ENCODE measurements at places on chromosomes 6 and 20.
A peak's percentile ranks its signal among the peaks of the same experiment; 100 is the strongest.

- DNase-seq = no peak
Measured at GRCh38 chr6:25519856-25520255, 132.2 kb upstream of the SCGN start.

GRCh38 chr6:105781248-105781647, 304.9 kb upstream of the PRDM1 start:
- peak; percentile 55 for DNase-seq

DNA sequence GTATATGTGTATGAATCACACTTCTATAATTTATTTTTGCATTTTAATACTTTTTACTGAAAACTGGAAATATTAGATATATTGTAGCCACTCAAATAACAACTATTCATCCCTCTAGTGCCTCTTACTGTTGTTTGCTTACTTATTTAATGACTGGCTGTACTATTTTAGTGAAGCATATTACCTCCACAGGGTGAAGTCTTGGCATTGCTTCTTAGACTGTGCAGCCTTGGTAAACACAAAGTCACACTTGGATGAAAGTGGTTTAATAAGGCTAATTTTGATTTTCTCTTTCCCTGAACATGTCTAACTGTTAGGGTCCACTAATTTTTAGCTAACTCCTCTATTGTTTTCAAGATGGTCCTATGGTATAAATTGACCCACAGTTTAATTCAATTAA, 1043.2 kb upstream of the ADGRB3 start:
- no peak for DNase-seq

- peak; percentile 72 for DNase-seq
Measured at GRCh38 chr6:26097268-26097875, 10.1 kb downstream of the HFE start.

GRCh38 chr6:162358625-162359024, 368.9 kb downstream of the PRKN start:
- DNase-seq = no peak

DNA sequence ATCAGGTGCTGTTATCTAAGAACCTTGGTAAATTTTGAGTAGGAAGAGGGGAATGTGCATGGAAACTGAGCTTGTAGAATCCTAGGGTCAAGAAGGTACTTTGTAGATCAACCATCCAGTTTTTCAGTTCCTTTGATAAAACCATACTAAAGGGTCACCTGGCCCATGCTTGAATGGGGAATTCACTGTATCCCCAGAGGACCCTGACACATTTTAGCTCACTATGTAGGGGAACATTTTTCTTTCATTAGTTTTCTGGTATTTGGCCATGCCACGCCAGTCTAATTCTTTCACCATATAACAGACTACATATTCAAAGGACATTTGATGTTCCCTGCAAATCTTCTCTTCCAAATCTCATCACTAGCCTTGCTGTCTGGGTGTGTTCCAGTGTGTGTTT, 29.9 kb downstream of the LRRC1 start:
- no peak for DNase-seq

DNA sequence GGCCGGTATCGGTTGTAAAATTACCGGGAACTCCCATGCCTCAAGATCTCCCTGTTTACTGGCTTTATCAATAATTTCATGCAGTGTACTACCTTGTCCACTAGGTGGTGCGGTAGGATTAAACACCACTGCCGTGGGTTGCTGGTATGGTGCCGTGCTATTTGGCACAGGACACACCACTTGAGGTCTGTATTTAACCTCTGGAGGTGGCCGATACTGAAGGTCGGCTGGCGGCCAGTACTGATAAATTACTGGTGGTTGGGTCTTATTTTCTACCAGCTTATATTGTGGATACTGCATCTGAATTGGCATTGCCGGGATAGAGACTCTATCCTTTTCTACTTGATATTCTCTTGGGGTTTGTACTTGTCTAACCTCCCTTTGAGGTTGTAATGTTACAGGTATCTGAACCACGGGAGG, 14.3 kb upstream of the PTCRA start:
- DNase-seq = peak; percentile 73

DNA sequence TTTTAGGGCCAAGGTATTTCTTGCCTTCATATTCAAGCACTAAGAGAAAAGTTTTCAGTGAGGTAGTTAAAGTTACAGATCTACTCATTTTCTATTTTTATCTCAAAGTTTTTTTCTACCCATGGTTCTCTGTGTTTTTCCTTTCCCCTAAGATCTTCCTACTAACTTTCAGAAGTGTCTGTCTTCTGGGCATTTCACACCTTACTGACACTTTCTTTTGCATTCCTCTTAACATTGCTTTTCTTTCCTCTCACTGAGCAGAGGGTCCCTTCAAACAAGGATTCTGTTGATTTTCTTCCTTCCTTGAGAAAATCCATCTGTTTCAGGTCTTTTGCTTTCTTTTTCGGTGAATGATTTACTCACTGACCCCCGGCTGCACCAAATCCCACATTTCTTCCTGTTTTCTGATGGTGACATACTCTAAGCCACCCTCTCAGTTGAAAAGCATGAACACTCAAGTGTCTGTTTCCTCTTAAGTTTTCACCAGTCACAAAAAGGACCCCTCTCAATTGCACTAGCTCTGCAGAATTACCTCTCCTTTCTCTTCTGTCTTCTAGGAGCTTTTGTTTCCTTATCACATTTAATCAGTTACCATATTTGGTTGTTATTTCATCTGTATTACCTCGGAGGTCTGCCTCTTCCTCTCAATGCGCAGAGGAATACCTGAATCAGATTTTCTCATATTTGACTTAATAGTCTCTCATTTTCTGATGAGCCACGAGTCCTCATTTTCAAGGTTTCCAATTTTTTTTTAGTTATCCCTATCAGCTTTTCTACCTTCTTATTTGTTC, 73.5 kb upstream of the RNF217 start:
- no peak for DNase-seq
